Stimulated activated CD8-positive, alpha-beta memory T cell treated with anti-CD3 and anti-CD28 coated beads, Interleukin-7, amount 100 ng/mL, for 48 hours (primary cell): ENCODE measurements at places on chromosomes 6 and 20.

DNA sequence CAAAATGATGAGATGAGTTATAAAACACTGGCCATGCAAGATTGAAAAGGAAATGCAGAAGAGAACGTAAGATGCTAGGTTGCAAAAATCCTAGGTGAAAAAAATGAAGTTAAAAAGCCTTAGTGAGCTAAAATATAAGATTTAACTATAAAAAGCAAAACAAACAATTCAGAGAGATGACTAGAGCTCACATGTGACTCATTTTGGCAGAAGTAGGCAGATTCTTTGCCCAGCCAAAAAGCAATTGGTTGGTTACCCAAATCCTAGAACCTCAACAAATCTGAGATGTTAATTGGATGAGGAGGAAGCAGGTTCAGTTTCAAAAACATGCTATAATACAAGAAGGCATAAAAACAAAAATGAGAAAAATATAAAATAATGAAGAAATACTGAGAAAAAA, 249.1 kb downstream of the OGFRL1 start:
- DNase-seq = no peak

- DNase-seq = no peak
These were observed 503.7 kb downstream of the KIF16B start for GRCh38 chr20:16069389-16070010.

- no peak for DNase-seq
These were observed 3.9 kb downstream of the SLC22A2 start for GRCh38 chr6:160254467-160255312.

- no peak for DNase-seq
These were observed 65.6 kb upstream of the PHACTR2 start for GRCh38 chr6:143612186-143612585.

- DNase-seq = no peak
These were observed 67.2 kb downstream of the UTRN start for GRCh38 chr6:144352331-144352730.

GRCh38 chr6:3309391-3310050, 50.8 kb downstream of the PSMG4 start:
- no peak for DNase-seq

- DNase-seq = no peak
These were observed 1024.0 kb downstream of the GRIK2 start for GRCh38 chr6:102417368-102417998.

DNA sequence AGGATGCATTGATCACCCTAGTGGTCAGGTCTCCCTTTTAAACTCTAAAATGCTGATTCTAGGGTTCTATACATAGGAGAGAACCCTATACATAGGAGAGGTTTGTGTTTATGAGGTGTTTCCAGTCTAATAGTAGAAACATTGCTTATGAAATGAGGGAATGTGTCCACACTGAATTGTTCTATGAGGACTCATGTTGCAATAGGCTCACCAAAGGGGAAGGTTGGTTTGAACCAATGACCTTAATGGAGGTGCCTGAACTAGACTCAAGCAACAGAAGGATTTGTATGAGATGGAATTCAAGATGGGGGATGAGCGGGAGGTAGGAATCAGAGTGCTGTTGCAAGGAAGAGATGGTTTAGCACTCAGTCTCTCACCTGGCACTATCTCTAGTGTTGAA, 33.5 kb upstream of the UBR2 start:
- DNase-seq = no peak

DNA sequence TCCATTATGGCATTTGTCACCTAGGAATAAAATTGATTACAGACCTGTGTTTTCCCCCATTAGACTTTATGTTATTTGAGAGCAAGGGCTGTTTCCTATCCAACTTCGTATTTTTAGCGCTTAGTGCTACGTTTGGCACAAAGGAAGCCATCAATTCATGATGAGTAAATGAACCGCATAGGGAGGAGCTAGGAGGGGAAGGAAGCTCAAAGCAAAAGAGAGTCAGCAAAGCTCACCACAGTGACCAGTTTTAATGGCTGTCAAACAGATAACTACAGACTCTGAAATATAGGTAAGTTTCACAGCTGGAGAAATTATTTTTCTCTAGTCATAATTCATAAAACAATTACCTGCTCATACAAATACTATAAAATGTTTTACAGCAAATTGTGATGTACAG, 6.9 kb upstream of the SAMD3 start:
- no peak for DNase-seq

DNA sequence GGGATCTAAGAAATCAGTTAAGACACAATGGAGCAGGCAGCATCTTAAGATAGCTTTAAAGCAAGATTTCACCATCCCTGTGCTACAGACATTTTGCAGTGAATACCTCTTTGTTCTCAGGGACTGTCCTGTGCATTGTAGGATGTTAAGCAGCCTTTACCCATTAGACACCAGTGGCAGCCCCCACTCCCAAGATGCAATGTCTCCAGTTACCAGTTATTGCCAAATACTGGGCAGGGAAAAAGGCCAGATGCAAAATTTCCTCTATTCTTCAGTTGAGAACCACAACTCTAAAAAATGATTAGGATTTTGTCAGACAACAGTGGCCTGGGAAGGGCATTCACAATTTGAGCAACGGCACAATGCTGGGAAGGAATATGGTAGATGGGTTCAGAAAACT, 6.1 kb downstream of the FBXO5 start:
- DNase-seq = no peak

GRCh38 chr20:61575151-61575937, 323.3 kb downstream of the CDH4 start:
- no peak for DNase-seq

DNA sequence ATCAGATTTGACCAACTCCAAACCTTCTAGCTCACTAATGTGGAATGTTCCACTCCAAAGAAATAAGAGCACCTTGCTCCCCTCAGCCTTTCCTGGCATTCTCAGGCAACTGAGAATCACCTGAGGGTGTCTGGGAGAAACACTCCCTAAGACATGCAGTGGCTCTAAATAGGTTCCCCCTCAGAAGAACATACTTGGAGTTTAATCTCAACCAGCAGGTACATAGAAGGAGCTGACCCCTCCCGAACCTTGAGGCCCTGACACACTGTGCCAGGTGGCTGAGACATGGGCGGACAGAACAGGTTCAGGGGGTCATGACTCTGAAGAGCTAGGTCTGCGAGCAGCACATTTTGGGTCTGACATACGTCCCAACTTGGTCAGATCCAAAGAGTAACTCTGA, 107.6 kb upstream of the MAP3K4 start:
- DNase-seq = no peak

DNA sequence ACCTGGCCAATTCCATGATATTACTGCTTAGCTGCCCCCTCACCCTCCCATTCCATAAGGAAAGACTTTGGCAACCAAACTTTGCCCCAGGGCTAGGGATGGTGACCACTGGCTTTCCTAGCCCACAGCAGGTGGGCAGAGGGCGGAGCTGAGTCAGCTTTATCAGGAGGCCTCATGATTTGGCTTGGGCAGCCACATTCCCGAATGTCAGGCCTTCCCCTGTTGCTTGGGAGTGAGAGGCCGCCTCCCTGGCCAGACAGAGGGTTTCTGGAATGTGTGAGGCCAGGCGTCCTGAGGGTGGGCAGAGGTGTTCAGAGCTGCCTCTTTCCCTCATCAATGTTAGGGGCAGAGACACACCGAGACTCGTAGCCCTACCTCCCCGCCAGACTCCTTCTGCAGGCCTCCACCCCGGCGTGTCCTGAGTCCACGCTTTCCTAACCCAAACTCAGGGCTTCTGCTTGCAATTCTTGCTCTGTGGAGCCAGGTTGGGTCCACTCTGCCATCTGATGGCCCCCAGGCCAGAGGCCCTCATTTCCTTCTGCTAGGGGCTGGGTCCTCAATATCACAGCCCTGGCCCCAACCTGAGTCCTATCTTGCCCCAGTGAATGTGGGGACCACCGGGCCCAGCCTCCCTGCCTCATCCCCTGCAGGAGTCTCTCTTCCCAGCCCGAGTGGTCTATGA, 19.3 kb downstream of the UQCC2 start:
- no peak for DNase-seq

- no peak for DNase-seq
These were observed 10.2 kb upstream of the LY6G5C start for GRCh38 chr6:31691078-31691463.

GRCh38 chr20:1332749-1333300, 3.9 kb upstream of the SDCBP2 start:
- DNase-seq = no peak
